D341Med (cell line): ENCODE measurements at places on chromosomes 12 and 14.

GRCh38 chr14:49879646-49880204, 13.2 kb upstream of the ARF6 start:
- DNase-seq = peak; percentile 72

DNA sequence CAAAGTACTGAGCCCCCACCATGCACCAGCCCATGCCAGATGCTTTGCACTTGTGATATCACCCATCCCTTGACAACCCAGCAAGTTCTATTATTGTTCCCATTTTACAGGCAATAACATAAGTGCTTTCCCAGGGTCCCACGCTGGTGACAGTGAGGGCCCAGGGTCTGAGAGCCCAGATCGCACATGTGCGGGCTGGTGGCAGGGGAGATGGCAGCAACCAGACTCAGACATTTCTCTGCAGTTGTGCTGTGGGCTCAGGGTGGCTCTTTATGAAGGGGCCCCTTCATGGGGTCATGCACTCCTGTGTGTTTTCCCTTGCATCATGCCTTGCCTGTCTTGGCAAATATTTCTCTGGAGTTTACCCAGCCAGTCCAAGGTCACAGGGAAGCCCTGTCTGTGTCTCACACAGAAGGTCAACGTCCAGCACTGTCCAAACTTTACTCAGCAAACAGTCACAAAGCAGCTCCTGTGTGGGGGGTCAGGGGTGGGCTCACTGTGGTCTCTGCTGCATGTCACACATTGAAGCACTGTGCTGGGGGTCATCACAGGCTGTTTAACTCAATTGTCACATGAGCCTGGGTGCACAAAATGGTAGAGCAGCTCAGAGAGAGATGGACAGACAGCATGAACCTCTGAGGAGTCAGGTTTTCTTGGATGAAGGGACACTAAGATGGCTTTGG, 12.7 kb downstream of the SERPINA5 start:
- no peak for DNase-seq

GRCh38 chr12:7012024-7012607, 6.2 kb downstream of the LPCAT3 start:
- DNase-seq = no peak

GRCh38 chr14:23577004-23577681, 1.4 kb downstream of the JPH4 start:
- peak; percentile 42 for DNase-seq

GRCh38 chr14:61174987-61175386, 106.2 kb downstream of the TMEM30B start:
- no peak for DNase-seq

DNA sequence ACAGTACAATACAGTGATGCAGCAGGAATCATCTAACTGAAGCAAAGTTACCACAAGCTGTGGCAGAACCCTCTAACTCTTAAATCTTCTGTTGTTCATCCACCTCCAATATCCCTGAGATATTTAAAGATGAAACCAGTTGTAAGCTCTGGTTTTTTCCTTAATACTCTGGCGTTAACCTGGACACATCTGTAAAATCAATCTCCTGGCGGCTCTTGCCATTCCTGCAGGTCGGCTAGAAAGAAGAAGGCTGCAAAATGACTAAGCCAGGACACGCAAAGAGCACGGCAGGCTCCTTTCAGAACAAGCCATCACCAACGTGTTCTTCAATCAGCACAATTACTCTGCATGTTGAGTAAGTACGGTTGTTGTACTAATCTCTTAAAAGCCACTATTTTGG, 309.3 kb downstream of the MED13L start:
- DNase-seq = no peak

GRCh38 chr12:130881046-130881445, 9.2 kb downstream of the RAN start:
- DNase-seq = no peak

DNA sequence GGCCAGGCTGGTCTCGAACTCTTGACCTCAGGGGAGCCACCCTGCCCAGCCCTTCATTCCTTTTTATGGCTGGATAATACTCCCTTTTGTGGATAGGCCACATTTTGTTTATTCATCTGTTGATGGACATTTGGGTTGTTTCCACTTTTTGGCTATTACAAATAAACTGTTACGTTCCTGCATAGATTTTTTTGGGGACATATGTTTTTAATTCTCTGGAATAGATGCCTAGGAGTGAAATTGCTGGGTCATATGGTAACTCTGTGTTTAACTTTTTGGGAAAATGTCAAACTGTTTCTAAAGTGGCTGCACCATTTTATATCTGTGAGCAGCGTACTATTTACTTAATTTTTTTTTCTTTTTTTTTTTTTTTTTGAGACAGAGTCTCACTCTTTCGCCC, 9.8 kb downstream of the KMT5A start:
- no peak for DNase-seq

- peak; percentile 45 for DNase-seq
Observed at GRCh38 chr12:4562034-4562657, at the start of gene DYRK4. Gene DYRK4 (plus strand): TSS chr12:4562208. CDS start chr12:4562246, 38 bp downstream.

DNA sequence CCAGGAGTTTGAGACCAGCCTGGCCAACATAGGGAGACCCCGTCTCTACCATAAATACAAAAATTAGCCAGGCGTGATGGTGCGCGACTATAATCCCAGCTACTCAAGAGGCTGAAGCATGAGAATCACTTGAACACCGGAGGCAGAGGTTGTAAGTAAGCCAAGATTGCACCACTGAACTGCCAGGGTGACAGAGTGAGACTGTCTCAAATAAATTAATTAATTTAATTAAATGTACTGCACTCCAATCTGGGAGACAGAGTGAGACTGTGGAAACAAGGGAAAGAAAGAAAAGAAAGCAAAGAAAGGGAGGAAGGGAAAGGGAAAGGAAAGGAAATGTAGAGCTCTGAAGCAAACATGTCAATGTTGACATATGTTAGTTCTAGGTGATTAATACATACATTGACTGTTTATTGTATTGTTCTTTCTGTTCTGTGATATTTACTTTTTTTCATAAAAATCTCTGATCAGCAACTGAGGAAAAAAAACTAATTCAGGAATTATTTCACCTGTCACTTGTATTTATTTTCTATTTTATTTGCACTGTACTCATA, 99.6 kb downstream of the DENND5B start:
- DNase-seq = no peak

- DNase-seq = no peak
Observed at GRCh38 chr14:33404054-33404453, 465.4 kb downstream of the NPAS3 start.

- no peak for DNase-seq
Observed at GRCh38 chr12:54859502-54859901, 5.2 kb downstream of the MUCL1 start.

DNA sequence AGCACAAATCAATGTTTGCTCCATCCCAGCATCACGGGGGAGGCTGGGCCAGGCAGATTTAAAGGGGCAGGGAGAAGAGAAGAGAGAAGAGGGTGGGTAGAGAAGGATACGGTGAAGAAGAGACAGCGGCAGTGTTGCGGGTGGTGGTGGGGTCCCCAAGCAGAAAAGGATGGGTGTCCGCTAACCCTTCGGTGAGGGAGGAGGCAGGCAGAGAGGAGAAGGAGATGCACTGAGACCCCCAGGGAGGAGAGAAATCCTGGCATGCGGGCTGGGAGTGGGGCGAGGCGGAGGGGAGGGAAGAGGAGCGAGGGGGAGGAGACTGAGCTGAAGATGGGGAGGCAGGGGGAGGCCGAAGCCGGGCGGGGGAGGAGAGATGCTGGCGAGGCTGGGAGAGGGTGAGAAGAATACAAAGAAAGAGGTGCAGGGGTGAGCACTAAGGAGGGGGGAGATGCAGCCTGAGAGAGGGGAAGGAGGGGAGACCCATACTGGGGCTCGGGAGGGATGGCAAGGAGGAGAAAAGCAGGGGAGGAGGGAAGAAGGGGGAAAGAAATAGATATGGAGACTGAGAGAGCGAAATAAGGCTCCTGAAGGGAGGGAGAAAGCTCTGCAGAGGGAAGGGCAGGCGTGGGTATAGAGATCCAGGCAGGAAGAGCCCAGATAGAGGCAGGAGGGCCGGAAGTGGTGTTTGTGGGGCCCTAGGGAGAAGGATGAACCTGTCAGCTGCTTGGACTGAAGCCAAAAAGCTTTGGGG, at the start of gene JPH4:
TSS of gene JPH4 (minus strand) at position 231 of the 751 bp plus-strand sequence. CDS start 1,337 bp downstream, outside the sequence.
- DNase-seq = peak; percentile 27
